Activated T-cell treated with anti-CD3 and anti-CD28 coated beads, Interleukin-2, amount 50 U/mL, for 72 hours (primary cell): ENCODE measurements at places on chromosomes 11 and 22.

DNA sequence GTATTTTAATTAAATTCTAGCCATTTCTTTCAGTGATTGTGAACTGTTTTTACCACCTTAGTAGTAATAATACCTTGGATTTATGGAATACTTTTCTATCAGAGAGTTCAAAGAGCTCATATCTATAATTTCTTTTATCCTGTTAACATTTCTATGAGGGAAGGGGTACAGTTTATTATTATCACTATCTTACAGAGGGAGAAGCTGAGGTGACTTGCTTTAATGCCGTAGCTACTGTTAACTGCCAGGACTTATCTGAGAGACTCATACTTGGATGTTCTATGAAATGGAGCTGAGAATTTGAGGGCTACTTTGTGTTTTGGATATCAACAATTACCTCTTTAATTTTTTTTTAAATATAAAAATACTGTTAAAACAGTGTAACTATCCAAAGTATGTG, 3.3 kb downstream of the REXO2 start:
- peaks cover 8% of the 10 kb centered on the region for H3K36me3 ChIP-seq
- no peak for DNase-seq
- no peak overlapping the region for H3K27ac ChIP-seq
- H3K4me1 ChIP-seq: peaks cover 40% of the 10 kb centered on the region
- H3K4me3 ChIP-seq: no peak overlapping the region

DNA sequence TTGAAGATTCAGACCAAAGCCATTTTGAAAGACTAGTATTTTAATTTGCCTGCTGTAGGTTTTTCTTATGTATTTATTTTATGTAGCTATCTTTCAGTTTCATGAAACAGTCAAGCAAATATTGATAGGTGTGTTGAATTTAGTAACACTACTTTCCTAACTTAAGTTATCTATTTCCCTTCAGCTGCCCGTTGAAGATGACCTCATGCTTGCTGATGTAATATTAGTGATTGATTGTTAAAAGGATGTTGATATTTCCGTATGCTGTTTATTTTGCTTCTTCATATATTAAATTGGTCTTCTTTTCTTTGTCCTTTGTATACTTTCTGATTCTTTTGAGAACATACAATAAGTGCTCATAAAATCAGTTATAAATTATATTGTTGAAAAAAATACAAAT, 86.8 kb upstream of the CHORDC1 start:
- H3K4me3 ChIP-seq: no peak overlapping the region
- H3K27ac ChIP-seq: no peak overlapping the region
- no peak for DNase-seq
- no peaks in the 10 kb centered on the region for H3K36me3 ChIP-seq

- H3K27me3 ChIP-seq: peaks cover 32% of the 10 kb centered on the region
- H3K4me1 ChIP-seq: no peaks in the 10 kb centered on the region
- H3K27ac ChIP-seq: no peak overlapping the region
- no peak overlapping the region for H3K4me3 ChIP-seq
- DNase-seq: no peak
- no peaks in the 10 kb centered on the region for H3K36me3 ChIP-seq
These were observed 105.1 kb downstream of the HIPK3 start for GRCh38 chr11:33362051-33362910.

DNA sequence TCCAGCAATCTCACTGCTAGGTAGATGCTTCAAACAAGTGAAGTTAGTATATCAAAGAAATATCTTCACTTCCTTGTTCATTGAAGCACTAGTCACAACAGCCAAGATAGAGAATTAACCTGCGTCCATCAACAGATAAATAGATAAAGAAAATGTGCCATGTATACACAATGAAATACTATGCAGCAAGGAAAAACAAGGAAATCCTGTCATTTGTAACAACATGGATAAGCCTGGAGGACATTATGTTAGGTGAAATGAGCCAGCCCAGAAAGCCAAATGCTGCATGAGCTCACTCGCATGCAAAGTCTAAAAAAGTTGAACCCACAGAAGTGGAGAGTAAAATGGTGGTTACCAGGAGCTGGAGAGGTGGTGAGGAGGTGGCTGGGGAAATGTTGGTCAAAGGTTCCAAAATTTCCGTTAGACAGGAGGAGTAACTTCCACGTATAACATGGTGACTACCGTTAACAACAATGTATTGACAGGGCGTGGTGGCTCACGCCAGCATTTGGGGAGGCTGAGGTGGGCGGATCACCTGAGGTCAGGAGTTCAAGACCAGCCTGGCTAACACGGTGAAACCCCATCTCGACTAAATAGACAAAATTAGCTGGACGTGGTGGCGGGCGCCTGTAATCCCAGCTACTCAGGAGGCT, 23.6 kb upstream of the CARS1 start:
- no peak overlapping the region for H3K4me3 ChIP-seq
- no peaks in the 10 kb centered on the region for H3K27me3 ChIP-seq
- no peak for DNase-seq

GRCh38 chr22:19814428-19814827, 40.2 kb downstream of the GNB1L start:
- H3K4me3 ChIP-seq: no peak overlapping the region
- DNase-seq: no peak
- no peaks in the 10 kb centered on the region for H3K27me3 ChIP-seq
- no peaks in the 10 kb centered on the region for H3K4me1 ChIP-seq
- no peaks in the 10 kb centered on the region for H3K36me3 ChIP-seq

- no peaks in the 10 kb centered on the region for H3K27me3 ChIP-seq
- peaks cover 13% of the 10 kb centered on the region for H3K36me3 ChIP-seq
These were observed 45.7 kb upstream of the CTTN start for GRCh38 chr11:70352601-70353000.

DNA sequence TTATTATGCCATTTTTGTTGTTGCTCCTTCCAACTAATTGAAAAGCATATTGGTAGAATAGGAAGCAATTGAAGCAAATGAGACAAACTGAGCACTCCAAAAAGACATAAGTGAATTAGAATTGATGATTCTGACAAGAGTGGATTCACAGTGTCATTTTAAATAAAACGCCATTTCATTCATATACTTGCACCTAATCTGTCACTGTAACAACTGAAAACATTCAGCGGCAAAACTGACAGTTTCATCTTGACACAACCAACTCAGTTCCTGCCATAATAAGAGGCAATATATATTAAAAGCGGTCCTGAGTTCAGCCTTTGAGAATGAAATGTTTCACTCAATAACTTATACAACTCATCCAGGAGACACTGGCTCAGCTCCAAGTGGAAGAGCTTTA, 306.8 kb downstream of the CNTN5 start:
- no peak for DNase-seq
- H3K27ac ChIP-seq: no peak overlapping the region
